Mesenteric fat pad (tissue), 1 donor: ENCODE measurements at places on chromosomes 13 and 19. TPM values are rescaled to one million over a fixed set of nuclear protein-coding genes. Genes with fewer than 3 reads are reported as not detected.
A peak's percentile ranks its signal among the peaks of the same experiment; 100 is the strongest.

DNA sequence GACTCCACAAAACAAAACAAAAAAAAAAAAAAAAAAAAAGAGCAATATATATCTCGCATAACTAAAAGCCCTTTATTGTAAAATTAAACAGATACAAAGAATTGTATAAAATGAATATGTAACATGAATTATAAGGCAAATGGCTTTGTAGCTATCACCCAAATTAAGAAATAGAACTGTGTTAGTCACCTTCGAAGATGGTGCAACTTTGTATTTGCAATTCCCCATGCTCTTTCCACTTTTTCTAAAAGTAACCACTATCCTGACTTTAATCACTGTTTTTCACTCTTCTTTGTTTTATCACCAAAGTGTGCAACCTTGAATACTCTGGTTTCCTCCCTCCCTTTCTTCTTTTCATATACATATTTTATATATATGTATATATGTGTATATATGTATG is 57.1 kb upstream of the HTR2A start:
- no peak for DNase-seq

- peak; percentile 69 for DNase-seq
These were observed 111.0 kb upstream of the MCF2L start for GRCh38 chr13:112857914-112858490.

DNA sequence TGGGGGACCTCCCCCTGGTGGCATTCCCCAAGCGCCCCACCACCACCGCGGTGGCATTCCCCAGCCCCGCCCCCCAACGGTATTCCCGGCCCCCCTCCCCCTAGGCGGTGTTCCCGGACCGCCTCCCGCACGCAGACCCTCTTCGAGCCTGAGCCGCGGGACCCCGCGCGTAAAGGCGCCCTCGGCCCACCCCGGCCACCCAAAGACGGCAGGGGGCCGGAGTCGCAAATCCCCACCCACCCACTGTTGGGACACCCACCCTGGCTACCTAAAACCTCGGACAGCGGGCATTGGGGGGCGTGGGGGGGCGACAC is 22.4 kb downstream of the OLFM2 start:
- DNase-seq = no peak

DNA sequence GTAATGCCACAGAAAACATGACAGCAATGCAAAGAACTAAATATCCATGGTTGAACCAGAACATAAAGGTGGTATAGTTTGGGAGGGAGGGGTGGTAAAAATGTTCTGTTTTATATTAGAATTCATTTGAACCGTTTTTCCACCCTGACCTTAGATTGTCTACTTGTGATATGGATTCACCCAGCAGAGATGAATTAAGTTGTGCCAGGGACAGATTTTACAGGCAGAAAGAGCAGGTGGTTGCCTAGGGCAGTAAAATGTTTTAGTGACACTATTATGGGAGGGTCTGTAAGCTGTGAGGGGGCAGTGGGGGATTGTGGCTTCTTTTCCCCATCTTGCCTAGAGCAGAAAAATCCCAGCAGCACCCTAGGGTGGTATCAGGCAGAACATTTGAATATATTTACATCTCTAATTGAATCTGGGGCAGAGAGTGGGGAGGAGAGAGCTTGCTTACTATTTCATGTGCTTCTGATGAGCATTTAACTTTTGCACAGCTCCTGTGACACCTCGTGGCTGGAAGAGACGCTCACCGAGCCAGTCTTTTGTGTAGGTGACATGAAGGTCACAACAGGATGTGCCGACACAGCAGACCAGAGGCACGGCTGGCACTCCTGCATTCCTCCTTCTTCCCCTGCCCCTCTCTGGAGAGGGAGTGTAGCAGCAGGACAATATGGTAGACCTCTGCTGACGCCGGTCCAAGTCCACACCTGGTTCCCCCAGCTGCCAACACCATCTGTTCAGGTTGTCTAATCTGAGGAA is 452.3 kb downstream of the IRS2 start:
- no peak for DNase-seq

DNA sequence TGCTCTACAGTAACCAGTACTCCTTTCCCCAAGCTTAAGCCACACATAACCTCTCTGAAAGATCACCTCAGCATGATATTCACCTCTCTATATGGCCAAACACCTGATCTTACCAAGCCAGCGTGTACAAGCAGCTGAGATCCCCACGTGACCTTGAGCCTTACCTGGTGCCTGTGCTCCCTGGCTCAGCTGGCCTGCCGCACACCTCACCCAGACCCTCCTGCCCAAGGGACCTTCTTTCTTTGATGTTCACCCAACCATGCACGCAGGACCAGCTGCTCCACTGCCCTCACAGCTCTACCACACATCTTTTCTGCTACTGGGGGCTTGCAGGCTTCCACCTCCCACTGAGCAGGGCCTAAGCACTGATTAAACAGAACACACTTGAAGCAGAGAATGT is 9.0 kb downstream of the DHRS12 start:
- peak; percentile 37 for DNase-seq

- DNase-seq = no peak
These were observed 2.4 kb downstream of the TIMM13 start for GRCh38 chr19:2424686-2425621.

DNA sequence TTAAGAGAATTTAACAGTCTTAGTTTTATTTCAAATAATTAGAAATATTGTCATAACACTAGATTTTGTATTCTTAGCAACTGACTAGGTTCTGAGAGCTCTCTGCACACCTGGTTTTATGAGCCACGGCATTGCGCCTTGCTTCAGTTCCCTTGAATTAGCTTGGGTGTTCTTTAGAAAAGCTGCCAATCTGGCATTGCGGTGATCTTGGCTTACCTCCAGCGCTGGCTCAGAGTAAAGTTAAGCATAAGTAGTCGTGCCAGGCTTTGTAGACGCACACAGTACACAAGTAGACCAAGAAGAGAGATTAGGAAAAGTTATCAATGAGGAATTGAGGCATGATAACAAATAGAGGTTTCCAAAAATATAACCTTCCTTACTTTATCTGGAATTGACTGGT is 45.7 kb downstream of the TPP2 start:
- DNase-seq = no peak

LRCH1 gene
- 21.0 TPM for total RNA-seq

- no peak for DNase-seq
These were observed 36.7 kb downstream of the MBNL2 start for GRCh38 chr13:97258801-97259200.

IL11 gene
- total RNA-seq = not detected

TMEM238 gene
- total RNA-seq = 0.90 TPM

GRCh38 chr19:45421947-45422498 is 1.7 kb downstream of the ERCC1 start:
- DNase-seq = no peak

LGALS4 gene
- total RNA-seq = 3.5 TPM

DNA sequence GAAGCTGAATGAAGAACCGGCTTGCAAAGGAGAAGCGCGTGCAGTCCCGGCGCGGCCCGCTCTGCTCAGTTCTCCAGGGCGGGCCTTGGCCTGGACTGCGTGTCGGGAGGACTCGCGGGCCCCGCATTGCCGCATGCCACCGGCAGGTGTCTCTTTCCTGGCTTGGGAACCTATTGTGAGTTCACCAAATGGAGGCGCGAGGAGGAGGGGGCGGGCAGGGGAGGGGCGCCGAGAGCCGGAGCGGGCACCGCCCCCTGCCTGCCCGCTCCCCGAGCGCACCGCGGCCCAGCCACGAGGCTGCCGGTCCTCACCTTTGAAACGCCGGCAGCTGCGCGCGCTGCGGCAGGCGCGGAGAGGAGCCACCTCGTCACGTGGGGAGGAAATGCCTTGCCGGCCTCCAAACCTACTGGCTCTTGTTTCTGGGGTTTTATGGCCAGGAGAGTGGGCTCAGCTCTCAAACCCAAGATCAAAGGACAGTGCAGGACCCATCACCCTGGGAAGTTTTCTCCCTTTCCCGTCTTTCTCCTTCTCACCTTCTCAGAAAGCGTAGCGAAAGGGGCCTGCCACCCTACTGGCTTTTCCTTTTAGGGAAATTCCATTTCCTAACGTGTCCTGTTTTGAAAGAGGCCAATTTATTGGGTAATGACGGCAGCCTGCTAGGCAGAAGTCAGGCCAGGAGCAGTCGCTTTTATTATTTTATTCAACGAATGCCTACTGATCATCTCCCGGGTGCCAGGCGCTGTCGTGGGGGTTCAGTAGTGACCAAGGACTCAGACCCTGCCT is 13.8 kb upstream of the UBE2L5 start:
- peak; percentile 98 for DNase-seq

DNA sequence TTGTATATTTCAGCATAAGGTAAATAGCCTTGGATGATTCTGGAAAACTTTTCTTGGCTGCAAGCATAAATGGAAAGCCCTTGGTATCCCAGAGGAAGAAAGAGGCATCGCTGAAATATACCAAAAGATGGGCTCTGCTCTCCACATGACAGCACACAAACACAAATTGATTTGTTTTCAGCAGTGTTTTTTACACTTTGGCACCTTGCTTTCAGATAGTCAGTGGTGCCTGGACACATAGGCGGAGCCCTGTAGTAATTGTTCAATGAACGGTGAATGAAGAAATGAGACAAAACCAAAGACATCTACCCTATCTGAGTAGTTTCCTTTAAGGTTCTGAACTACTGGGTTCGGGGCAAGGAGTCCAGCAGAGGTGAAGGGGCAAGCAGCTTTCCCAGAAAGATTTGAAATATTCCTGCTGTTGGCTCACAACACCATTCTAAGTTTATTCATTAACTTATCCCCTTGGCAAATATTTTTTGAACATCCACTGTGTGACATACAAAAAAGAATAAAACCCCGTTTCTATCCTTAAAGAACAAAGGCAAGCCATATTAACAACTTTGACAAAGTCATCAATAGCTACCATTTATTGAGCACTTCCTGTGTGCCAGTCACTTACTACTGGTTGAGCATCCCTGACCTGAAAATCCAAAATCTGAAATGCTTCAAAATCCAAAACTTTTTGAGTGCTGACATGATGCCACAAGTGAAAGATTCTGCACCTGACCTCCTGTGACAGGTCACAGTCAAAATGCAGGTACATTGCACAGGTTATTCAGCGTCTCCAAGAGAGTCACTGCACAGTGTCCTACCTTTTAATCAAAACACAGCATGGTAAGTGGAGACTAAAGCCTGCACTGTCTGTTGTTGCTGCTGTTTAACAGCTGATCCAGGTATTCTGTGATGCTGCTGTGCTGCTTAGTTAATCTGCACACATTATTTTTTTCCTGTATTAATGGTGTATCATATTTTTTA is 238.1 kb downstream of the DCLK1 start:
- DNase-seq = no peak

HPN gene
- 1.4 TPM for total RNA-seq

LRRC63 gene
- 0.19 TPM for total RNA-seq

GJB2 gene
- 0.26 TPM for total RNA-seq

- no peak for DNase-seq
These were observed 15.5 kb upstream of the CYP4F2 start for GRCh38 chr19:15913384-15913783.

DNA sequence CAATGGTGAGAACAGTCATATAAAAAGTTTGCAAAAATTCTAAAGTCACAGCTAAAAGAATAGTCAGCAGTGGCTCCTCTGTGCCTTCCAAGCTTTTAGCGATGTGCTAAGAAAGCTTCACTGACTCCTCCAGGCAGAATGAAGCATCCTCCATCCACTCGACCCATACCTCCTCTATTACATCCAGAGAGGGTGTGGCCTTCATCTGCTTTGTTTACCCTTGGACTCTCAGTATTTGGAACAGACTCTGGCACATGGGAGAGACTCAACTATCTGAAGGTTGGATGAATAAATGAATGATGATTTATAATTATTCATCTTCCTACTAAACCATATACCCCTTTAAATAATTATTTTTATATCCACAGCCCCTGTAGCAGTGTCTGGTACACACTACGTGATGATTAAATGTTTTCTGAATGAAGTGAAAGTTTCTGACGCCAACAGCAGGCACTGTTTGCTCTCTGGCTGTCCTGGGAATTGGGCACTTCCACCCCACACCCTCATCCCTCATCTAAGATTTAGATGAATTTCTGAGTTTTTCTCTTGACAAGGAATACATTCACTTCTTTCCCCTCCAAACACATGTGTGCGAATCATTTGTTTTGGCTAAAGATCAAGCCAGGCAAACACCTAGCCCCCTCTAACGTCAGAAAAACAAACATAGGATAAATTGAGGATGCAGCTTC is 93.9 kb downstream of the NUFIP1 start:
- DNase-seq = no peak

GRCh38 chr19:14183741-14184350 is 22.1 kb downstream of the ADGRL1 start:
- DNase-seq = no peak

- DNase-seq = no peak
These were observed 263.7 kb upstream of the PCDH9 start for GRCh38 chr13:67493835-67494234.

DNA sequence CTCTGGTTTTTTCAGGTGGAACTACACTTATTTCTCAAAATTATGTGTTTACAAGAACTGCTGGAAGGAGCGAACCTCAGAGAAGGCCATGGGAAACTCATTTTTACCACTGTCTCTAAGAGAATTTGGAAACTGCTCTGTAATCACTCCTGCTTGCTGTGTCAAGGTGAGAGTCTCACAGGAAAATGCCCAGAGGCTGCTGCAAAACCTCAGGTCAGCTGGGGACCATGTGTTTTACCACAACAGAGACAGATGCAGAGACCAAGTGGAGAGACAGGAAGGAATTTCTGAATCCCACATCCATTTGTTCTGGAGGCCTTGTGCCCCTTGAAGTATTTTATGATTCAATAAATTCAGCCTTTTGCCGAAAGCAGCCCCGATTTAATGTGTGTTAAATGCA is 743.8 kb upstream of the SLC10A2 start:
- no peak for DNase-seq

GRCh38 chr13:97221466-97221865 is 667 bp upstream of the MBNL2 start:
- no peak for DNase-seq

GRCh38 chr19:50449236-50449899 is 16.7 kb downstream of the MYBPC2 start:
- no peak for DNase-seq

- DNase-seq = no peak
These were observed 15.7 kb downstream of the GARRE1 start for GRCh38 chr19:34269968-34270621.

PNMA8B gene
- 2.5 TPM for total RNA-seq

SMIM24 gene
- total RNA-seq = 0.42 TPM

- no peak for DNase-seq
These were observed at the start of gene PALM for GRCh38 chr19:708154-709143. Gene PALM, plus strand, starts transcription at chr19:708935. Its CDS starts 212 bp downstream, at chr19:709147.

- no peak for DNase-seq
These were observed 10.6 kb upstream of the HAUS5 start for GRCh38 chr19:35601971-35602370.

DNA sequence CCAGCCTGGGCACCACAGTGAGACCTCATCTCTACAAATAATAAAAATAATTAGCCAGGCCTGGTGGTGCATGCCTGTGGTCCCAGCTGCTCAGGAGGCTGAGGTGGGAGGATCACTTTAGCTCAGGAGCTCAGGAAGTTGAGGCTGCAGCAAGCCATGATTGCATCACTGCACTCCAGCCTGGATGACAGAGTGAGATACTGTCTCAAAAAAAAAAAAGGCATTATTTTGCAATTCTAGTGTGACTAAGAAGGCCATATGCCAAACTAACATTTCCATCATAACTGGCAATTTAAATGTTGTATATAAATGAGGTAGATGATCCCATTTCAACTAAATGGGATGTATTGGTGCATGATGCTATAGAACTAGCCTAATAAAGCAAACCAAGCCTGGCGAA is 632.8 kb upstream of the KLF12 start:
- DNase-seq = no peak

GRCh38 chr19:43763473-43763939 is 8.7 kb upstream of the SMG9 start:
- DNase-seq = no peak

- DNase-seq = no peak
These were observed 117.5 kb downstream of the POU4F1 start for GRCh38 chr13:78485803-78486202.

ZNF578 gene
- total RNA-seq = 1.5 TPM

DPF1 gene
- total RNA-seq = not detected

MRPL34 gene
- 99.2 TPM for total RNA-seq
